SIG-M5 (cell line): ENCODE measurements at places on chromosomes 1 and 21.

DNA sequence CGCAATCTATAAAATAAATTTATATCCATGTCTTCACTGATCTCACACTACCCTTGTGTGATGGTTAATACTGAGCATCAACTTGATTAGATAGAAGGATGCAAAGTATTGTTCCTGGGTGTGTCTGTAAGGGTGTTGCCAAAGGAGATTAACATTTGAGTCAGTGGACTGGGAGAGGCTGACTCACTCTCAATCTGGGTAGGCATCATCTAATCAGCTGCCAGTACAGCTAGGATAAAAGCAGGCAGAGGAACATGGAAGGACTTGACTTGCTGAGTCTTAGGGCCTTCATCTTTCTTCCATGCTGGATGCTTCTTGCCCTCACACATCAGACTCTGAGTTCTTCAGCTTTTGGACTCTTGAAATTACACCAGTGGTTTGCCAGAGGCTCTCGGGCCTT is 615.4 kb downstream of the AGBL4 start:
- DNase-seq, result no peak

DNA sequence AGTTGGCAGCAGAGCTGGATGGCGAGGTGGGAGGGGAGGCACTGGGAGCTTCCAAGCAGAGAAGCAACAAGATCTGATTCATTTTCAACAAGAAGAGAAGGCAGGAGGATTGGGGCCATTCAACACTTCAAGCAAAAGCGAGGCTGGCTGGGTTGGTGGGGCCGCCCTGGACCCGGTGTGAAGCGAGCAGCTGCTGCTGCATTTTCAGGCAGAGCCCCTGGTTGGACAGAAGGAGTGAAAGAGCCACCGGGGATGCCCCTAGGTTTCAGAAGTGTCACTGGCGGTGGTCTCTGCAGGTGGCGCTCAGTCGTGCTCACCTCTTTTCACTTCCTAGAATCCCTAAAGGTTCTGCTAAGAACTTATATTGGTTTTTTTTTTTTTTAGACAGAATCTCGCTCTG is 18.0 kb downstream of the SLC2A7 start:
- no peak for DNase-seq

GRCh38 chr21:44814498-44815023 is 3.3 kb downstream of the SUMO3 start:
- DNase-seq, result no peak

DNA sequence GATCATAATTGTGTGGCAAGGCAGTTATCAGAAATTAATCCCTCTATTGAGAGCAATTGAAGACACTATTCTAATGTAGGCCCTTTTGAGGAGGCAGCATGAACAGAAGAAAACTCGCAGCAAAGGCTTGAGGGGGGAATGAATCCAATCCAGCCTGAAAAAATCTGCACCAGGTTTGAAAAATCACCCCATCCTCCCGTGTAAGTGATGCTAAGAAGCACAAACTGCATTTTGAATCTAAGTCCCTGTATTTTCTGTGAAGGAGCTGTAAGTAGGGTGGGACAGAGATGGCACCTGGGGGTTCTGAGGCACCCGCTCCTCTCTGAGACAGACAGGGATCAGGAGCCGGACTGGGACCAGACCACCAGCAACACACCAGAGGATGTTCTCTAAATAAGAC is at the start of gene CRB1:
CRB1 (plus strand) TSS at position 241 of the 400 bp plus-strand sequence. CDS start 161 bp downstream, outside the sequence.
- DNase-seq, result no peak

DNA sequence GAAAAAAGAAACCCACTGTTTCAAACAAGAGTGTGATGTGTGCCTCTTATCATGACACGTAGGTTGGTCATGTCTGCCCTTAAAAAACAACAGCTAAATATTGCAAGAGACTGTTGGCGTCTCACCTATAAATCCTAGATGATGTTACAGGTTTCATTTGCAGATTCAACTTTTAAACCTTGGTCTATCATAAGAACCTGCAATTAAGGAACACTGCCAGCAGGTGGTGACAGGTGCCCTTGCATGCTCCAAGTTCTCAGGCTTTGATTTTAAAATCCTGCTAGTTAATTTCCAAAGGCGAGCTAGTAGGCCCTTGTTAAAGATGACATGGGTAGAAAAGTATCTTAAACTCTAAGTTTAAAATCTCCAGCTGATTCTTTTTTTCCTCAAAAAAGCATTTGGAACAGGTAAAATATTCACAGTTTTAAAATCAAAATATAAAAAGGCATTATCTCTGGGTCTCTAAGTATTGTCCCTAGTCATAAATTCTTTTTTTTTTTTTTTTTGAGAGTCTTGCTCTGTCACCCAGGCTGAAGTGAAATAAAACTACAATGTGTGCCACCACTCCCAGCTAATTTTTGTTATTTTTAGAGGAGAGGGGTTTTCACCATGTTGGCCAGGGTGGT is 39.1 kb downstream of the CLSTN1 start:
- DNase-seq, result no peak

DNA sequence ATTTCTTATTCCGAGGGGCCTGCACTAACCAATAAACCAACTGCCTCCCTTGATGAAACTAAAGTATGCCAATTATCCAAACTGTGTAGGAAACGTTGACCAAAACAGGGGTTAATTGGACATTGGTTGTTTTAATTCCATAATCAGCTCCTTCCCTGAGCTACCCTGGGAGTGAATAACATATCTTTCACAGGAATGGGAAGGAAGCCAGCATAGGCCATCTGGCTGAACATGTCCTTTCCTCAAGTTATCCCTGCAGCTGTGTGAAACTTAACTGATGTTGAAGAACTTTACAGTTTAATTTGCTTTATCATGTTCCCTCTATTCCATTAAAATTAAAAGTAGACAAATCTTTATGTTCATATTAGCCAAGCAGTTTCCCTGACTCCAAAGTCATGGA is 75.4 kb downstream of the NRIP1 start:
- DNase-seq, result no peak

GRCh38 chr21:45718413-45718812 is 74.9 kb downstream of the PCBP3 start:
- DNase-seq, result no peak

DNA sequence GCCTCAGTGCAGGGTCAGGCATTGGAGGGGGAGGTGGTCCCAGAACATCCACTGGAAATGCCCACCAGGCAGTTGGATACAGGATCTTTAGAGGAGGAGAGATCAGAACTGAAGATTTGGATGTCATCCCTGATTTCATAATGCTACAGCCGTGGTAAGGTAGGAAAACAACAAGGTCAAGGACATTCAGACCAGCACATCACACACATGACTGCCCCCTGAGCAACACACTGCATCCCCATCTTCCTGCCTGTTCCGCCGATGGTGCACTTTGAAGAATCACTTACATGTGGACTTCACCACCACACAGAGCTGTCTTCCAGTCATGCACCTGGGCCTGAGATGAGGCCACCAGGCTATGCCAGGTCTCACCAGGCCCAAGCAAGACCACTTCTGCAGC is 16.7 kb downstream of the KIAA1614 start:
- no peak for DNase-seq

GRCh38 chr1:94411237-94411636 is 7.0 kb upstream of the ABCD3 start:
- no peak for DNase-seq

DNA sequence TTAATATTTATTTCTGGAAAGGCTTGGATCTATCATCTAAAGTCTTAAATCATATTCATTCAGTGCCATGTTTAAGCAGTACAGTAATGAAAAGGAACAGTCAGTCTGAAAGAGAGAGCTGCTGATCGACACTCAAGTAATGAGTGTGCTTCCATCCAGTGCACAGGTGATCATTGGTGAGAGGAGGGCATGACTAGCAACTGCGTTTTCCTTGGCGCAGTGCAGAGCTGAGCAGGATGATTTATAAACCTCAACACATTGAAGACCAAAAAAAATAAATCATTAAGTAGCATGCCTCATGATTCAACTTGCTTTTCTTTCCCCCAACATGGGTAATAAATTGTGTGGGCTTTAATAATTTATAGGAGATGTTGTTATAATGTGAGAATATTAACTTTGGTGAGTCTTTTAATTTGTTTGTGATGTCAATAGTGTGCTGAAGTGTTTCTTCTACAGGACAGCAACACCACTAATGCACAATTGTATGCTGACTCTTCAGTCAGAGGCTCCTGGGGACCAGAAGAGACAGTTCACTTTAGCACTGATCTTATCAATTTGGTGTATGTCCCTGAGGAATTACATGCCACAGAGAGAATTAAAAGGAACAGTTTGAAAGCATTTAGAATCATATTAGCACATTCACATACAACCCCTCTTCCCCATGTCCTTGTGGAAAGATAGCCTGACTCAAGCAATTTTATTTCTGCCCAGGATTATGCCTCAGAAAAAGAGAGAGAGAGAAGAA is 199.7 kb upstream of the ADGRL2 start:
- DNase-seq, result no peak

GRCh38 chr1:186761358-186761757 is 67.4 kb upstream of the PLA2G4A start:
- no peak for DNase-seq

- no peak for DNase-seq
Observed at GRCh38 chr1:71565262-71565661, 484.4 kb upstream of the ZRANB2 start.

DNA sequence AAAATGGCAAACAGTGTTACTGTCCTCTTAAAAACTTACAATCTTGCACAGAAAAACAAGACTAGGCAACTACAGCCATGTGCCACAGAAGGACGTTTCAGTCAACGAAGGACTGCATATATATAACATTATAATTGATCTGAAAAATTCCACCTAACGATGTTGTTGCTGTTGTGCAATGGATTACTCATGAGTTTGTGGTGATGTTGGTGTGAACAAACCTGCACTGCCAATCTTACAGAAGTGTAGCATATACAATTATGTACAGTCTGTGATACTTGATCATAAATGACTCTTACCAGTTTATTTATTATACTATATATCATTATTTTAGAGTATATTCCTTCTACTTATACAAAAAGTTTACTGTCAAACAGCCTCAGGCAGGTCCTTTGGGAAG is 6.8 kb upstream of the VAMP4 start:
- no peak for DNase-seq

GRCh38 chr1:170664828-170665612 is 1.1 kb downstream of the PRRX1 start:
- no peak for DNase-seq

DNA sequence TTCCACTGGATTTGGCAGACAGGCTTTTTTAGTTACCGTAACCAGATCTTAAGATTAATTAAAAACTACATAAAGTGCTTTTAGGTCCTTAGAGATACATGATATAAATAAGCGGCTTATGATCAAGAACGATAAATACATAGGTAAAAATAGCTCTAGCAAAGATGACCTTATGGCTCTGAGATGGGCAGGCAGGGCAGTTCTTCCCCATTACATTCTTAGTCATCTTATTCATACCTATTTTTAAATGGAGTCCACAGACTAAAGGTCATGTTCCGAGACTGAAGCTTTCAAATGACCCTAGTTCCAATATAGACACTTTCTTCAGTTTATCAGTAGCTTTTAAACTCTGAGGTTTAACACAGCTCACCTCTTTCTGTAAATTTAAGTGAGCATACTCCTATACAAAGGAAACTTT is 4.3 kb downstream of the MCL1 start:
- DNase-seq, result no peak

- no peak for DNase-seq
Observed at GRCh38 chr1:89476072-89476471, 48.6 kb upstream of the LRRC8B start.

DNA sequence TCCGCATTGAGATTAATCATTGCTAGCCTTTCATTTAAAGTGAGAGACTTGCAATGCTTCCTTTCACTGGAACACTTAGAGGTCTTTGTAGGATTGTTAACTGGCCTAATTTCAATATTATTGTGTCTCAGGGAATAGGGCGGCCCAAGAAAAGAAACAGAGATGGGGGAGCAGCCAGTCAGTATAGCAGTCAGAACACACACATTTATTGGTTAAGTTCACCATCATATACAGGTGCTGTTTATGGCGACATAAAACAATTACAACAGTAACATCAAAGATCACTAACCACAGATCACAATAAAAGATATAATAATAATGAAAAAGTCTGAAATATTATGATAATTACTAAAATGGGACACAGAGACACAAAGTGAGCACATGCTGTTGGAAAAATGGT is 29.4 kb downstream of the BARHL2 start:
- no peak for DNase-seq

DNA sequence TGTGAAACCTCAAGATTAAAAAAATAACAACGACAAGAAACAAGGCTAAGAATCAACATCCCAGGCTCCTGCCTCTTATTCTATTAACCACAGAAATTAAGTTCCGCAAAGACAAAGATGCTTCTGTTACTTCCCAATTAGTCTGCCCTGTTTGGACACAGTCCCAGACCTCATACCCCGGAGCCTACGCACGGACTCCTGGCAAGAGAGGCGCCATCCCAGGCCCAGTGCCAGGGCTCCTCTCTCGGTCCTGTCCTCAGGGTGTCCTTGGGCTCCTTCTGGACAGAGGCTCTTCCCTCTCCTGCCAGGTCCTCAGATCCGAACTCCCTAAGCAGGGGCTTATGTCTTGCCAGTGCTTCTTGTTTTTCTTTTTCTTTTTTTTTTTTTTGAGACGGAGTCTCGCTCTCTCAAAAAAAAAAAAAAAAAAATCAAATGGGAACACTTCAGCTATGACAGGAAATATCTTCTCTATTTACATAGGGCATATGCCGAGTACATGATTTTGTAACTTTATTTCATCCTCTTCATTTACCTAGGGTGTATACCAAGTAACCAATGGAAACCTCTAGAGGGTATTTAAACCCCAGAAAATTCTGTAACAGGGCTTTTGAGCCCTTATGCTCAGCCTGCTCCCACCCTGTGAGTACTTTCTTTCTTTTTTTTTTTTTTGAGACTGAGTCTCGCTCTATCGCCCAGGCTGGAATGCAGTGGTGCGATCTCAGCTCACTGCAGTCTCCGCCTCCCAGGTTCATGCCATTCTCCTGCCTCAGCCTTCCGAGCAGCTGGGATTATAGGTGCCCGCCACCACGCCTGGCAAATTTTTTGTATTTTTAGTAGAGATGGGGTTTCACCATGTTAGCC is 11.7 kb upstream of the ENO1 start:
- no peak for DNase-seq

- DNase-seq, result no peak
Observed at GRCh38 chr21:26563856-26564503, 9.1 kb downstream of the CYYR1 start.

GRCh38 chr1:10616696-10617095 is 141.9 kb downstream of the PEX14 start:
- DNase-seq, result no peak

- peak; percentile 100 for DNase-seq
Observed at GRCh38 chr1:198681831-198682759, 43.3 kb downstream of the PTPRC start.

DNA sequence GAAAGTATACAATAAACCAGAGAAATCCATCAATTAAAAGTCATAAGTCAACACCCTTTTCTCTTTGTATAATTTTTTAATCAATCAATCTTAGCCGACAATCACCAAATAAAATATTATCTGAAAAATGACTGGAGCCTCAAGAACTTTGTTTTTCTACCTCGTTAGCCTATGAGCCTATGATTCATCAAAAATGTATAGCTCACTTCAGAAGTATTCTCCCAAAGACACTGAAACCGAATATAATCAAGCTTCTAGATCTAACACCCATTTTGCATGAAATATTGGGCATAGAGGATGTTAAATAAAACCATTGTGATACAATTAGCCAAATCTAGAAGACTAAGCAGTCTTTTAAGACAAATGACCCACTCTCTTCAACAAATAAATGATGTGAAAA is 17.8 kb upstream of the RSBN1 start:
- DNase-seq, result no peak
